Epithelial cell of prostate (primary cell): ENCODE measurements at places on chromosomes 7 and 10.

DNA sequence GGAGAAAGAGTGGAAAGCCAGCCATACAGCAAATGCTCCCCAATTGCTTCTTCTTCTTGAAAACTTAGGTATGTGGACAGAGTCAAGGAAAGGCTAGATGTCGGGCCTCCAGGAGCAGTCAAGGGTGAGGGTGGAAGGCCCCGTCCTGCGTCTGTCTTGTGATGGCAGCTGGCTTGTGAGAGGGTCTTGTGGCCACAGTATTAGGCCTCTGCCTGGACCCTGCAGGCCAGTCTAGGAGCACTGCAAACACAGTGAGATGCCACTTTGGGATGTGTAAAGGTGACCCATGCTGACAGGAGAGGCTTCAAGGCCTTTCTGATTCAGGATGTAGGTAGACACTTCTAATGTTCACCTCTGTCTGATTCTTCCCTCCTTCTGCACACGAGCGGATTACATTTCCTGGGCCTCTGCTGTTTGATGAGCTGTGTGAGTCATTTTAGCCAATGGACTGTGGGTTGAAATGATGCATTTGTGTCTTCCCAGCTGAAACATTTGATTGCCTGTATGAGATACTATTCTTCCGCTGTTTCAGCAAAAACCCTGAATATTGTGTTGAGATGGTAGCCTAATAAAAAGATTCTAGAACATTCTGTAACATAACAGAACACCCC is 135.4 kb downstream of the EMX2 start:
- DNase-seq = no peak

DNA sequence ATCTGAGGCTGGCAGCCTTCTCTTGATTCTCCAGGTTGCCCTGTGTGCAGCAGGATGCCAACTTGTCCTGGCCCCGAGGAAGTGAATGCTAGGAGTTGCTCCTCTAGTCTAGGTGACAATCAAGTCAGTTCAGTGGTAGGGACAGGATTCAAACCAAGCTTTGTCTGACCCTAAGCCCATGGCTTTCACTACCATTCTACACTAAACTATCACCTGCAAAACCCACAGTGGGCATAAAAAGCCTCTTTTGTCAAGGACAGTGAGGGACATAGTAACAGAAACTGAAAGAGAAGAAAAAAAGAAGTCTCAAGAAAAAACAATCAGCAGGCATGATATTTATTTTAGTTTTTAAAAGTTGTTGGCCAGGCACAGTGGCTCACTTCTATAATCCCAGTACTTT is 33.5 kb downstream of the KCNMA1 start:
- DNase-seq = no peak

DNA sequence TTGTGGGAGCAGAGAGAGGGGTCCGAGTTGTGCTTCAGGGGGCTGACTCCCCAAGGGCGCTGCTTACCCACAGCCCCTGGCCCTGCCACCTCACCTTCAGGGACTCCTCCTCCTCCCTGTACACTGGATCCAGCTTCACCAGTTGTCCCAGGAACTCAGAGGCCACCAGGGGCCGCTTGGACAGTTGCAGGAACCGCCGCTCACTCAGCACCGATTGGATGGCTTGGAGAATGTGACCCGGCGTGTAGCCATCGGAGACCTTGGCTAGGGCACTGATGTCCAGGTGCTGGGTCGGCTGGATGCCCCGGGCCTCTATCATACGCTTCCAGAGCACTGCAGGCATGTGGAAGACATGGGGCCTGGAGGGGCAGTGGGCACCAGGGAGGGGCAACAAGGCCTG is 4.5 kb upstream of the ASB10 start:
- DNase-seq = no peak

GRCh38 chr7:155001756-155002410 is 1.0 kb downstream of the PAXIP1 start:
- no peak for DNase-seq

GRCh38 chr10:541750-542371 is 147.6 kb downstream of the DIP2C start:
- DNase-seq = no peak
